ENCODE measurements at places on chromosomes 7 and 10.

- DNase-seq = no peak
Observed at GRCh38 chr7:155953781-155954549, 141.7 kb upstream of the SHH start.

- no peak for DNase-seq
Observed at GRCh38 chr10:96358851-96359540, at the start of gene OPALIN. OPALIN (minus strand) TSS chr10:96359002; CDS start chr10:96358896, 106 bp downstream.

- DNase-seq = no peak
Observed at GRCh38 chr10:120540486-120540885, 83.5 kb downstream of the PLPP4 start.

DNA sequence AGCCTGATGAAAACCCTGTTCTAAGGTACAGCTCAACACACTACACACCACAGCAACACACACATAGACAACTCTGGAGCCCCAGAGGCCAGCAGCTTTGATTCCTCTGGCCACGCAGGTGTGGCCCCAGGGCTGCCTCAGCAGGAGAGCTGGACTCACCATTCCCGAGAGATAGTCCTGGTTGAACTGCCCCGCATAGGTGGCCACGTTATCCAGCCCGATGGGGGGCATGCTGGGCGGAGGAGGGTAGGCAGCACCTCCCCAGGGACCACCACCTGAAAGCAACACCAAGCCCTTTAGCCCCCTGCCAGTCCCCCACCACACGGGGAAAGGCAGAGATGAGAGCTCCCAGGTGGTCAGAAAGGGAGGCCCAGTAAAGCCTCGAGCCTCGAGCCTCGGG, 34.7 kb downstream of the ANXA11 start:
- no peak for DNase-seq

DNA sequence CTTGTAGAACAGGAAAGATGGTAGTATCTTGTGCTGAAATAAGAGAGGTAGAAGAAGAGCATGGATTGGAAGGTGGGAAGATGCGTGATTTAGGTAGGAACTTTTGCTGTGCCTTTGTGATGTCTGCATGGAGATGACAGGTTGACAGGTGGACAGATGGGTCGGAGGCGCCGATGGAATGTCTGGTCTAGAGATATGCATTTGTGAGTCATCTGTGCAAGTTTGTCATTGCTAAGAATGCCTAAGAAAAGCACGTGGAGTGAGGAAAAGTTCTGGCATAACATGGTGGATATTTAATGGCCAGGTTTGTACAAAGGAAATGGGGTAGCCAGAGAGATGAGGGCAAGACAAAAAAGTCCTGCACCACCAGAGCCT, 76.0 kb upstream of the ARMC3 start:
- DNase-seq = no peak

- no peak for DNase-seq
Observed at GRCh38 chr7:27113991-27114769, 11.7 kb upstream of the HOXA2 start.

DNA sequence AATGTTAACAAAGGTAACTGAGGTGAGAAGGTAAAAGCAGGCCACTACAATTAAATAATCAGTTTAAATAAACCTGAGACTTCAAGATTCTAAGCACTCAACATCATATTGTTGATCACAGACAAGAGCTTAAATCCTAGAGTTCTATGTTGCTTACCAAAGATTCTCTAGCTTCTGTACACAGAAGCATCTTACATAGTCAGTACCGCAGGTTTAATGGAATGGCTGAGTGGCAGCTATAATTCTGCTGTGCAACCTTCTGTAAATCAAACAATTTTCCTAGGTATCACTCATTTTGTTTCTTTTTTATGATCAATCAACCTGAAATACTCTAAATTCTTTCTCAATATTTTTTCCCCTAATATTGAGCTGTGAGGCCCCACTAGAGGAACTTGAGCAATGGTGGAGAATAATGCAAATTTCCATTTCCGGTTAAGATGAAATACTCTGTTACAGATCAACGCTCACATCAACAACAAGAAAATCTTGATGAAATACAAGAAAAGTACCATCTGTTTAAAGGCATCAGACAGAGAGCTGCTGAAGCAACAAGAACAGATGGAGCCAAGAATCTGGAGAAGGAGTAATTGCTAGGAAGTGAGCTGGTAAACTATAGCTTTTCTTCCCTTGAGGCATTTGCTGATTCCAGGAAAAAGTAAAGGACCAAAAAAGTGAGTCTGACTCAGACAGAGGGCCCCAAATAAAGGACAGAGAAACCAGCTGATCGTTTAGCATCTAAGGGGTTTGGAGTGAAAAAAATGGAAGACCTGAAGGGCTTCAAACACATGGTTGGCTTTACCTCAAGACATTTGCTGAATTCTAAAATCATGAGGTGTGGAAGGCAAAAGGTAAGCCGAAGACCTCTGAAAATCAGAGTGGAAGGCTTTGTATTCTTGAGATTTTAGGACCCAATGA, 22.6 kb downstream of the PNPLA8 start:
- no peak for DNase-seq

- no peak for DNase-seq
Observed at GRCh38 chr7:120794106-120794729, 63.7 kb downstream of the TSPAN12 start.

- DNase-seq = no peak
Observed at GRCh38 chr10:6494936-6495592, 85.0 kb downstream of the PRKCQ start.

DNA sequence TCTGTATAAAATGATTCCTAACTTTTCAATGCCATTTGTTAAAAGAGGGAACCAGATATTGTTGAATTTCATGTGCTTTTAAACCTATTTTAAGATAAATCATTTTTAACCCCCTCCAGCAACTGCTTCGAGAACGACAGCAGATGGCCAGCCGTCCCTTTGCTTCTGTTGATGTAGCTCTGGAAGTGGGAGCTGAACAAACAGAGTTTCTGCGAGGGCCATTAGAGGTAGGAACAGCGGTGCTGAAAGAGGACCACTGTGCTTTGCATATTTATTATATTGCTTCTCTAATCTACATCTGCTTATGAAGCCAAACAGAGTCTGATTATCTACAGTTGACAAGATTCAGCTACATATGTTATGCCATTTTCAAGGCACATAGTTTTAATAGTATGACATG, 545.9 kb downstream of the GFRA1 start:
- no peak for DNase-seq

GRCh38 chr7:6705959-6706665, 635 bp downstream of the ZNF12 start:
- no peak for DNase-seq

GRCh38 chr7:93883078-93883916, 7.3 kb downstream of the TFPI2 start:
- DNase-seq = no peak

- DNase-seq = no peak
Observed at GRCh38 chr7:110105307-110105706, 985.6 kb upstream of the LRRN3 start.

- DNase-seq = no peak
Observed at GRCh38 chr10:119341459-119342301, 134.3 kb downstream of the GRK5 start.

DNA sequence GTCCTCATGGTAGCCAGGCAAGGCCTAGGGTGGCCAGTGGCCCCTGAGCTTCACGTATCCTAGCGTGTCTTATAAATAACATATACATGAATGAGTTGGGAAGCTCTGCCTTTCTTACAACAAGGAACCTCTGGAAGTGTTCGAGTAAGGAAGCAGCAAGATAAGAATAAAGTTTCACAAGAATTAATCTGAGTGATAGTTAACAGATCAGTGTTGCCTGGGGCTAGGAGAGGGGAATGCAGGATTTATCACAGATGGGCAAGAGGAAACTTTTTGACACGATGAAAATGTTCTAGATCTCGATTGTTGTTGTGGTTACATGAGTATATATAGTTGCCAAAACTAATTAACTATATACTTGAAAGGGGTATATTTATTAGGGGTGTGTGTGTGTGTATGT, 74.2 kb downstream of the TSPAN12 start:
- DNase-seq = no peak

DNA sequence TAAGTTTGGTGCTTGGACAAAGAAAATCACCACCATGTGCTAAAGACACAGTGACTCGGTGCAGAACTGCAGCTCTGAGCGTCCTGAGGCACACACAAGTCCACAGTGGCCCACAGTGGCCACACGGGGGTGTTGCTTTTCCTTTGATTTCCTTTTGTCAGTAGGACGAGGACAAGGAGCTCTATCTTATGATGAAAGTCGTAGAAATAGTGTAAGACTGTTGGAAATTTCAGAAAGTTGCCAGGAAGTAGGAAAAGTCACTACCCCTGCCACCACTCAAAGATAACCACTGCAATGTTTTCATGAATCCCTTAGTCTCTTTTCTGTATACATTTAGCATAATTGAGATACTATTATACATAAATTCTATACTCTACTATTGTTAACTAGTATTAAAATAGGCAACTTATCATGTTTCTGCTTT, 146.0 kb downstream of the TNS3 start:
- DNase-seq = no peak

GRCh38 chr10:130807721-130808120, 503.8 kb downstream of the TCERG1L start:
- no peak for DNase-seq

- DNase-seq = no peak
Observed at GRCh38 chr7:17462131-17462631, 163.7 kb downstream of the AHR start.

DNA sequence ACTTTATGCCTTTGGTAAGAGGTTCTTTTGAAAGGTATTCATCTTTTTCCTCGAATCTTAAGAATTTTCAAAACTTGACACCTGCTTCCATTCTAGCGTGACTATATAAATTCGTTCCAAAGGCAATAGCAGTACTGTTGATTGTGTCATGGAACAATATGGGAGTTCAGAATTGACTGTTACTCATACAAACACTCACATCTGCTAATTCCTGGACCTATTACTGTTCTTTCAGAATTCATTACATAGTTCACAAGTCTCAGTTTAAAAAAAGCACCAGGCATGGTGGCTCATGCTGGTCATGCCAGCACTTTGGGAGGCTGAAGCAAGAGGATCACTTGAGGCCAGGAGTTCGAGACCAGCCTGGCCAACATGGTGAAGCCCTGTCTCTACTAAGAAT, 80.9 kb downstream of the CACNB2 start:
- DNase-seq = no peak

GRCh38 chr10:117734731-117735405, 192.3 kb downstream of the EMX2 start:
- DNase-seq = no peak

DNA sequence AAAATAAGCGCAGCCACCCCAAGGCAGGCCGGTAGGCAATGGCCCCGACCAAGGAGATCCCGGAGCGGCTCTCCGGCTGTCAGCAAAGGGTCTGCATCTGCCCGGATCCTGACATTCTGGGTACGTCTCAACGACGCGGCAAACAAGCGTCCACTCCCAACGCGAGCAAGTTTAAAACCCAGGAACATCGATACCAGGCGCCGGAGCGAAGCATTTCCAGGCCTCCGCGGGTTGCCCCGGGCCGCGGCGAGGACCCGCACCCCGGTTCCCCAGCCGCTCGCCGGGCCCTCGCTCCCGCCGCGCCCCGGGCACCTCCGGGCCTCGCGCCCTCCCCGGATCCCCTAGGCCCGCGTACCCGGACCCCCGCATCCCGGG, 453 bp downstream of the URGCP start:
- no peak for DNase-seq

GRCh38 chr10:71461457-71461856, 64.7 kb downstream of the CDH23 start:
- DNase-seq = no peak

DNA sequence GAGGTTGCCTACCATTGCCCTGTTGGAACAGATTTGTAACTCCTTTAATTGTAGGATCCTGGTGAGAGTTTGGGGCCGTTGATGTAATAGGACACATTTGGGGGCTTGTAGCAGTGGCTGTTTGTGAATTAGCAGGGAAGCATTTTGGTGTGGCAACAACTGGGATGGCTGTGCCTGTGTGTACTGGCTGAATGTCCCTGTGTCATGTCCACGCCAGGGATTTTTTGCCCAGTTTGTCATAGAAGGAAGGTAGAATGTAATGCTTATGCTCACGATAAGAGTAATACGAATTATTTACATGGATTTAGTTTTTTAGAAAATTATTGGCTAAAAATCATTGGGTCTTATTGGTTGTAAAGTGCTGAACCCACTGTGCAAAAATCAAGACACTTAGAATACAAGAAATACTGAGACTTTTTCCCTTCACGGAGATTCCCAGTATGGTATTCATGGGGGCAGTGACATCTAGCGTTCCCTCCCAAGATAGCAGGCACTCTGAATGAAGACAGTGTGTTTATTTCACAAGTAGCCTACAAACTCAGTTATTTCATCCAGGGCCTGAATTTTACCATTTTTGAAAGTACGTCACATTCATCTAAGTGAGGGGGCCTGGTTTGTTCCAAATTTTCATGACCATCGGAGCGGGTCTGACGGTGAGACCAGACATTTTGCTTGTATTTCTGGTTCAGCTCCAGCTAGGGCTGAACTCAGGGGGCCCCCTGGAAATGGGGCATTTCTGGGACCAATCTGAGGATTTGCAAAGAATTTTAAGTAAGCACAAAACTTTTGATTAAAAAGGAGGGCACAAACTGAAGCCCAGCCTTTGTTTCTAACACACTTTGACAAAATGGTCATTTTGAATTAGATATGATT, 74.7 kb downstream of the CACNB2 start:
- DNase-seq = no peak

DNA sequence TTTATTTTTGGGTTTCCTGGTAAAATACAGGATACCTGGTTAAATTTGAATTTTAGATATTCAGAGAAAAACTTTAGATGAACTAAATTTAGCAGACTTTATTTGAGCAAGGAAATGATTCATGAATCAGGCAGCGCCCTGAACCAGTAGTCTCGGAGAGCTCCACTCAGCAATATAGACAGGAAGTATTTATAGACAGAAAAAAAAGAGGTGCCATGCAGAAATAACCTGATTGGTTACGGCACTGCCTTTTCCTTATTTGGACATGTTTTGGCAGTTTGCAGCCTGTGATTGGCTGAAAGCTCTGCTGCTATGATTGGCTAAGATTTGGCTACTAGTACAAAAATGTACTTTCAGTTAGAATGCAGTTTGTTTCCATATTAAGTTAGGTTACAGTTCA, 198.3 kb upstream of the DKK1 start:
- DNase-seq = no peak

DNA sequence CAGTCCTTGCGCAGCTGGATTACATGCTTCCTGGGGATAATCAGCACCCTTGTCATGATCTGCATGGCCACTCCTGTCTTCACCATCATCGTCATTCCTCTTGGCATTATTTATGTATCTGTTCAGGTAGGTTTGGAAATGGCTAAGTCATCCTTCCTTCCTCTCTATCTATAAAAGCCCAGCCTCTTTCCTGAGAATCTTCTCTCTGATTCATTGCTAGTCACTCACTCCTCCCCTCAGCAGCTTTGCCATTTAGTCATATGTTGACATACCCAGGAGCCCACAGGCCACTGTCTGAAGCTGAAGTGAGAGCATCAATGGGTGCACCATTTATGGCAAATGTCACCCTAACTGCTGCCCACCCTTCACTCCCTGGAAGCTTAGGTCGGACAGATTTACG, 52.0 kb downstream of the ABCC2 start:
- DNase-seq = no peak

GRCh38 chr7:29945259-29945809, 44.3 kb downstream of the SCRN1 start:
- no peak for DNase-seq

GRCh38 chr10:66058594-66058993, 867.2 kb upstream of the LRRTM3 start:
- no peak for DNase-seq

Measured in cortex of kidney (tissue), 1 donor.